Spleen (tissue), 13 donors: ENCODE measurements at places on chromosomes 3 and 15.
A peak's percentile ranks its signal among the peaks of the same experiment; 100 is the strongest.

DNA sequence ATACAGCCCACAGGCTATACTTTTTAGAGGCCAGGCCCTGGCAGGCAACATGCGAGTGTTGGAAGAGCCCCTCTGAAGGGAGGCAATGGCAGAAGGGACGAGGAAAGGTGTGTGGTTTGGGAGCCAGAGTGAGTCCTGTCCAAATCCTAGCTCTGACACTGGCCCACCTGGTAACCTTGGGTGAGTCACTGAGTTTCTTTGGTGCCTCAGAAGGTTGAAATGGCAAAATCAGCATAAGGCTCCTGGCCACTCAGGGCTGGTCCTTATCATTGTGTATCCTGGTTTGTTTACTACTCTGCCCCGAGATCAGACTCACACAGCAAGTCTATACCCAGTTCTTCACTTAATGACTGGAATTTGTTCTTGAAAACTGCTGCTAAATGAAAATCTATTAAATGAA, 71.4 kb upstream of the TLE3 start:
- DNase-seq, result no peak

- peak; percentile 40 for DNase-seq
These were observed 13.1 kb upstream of the CORO2B start for GRCh38 chr15:68565726-68566125.

GRCh38 chr15:80480909-80481308, 76.7 kb downstream of the ARNT2 start:
- no peak for DNase-seq

DNA sequence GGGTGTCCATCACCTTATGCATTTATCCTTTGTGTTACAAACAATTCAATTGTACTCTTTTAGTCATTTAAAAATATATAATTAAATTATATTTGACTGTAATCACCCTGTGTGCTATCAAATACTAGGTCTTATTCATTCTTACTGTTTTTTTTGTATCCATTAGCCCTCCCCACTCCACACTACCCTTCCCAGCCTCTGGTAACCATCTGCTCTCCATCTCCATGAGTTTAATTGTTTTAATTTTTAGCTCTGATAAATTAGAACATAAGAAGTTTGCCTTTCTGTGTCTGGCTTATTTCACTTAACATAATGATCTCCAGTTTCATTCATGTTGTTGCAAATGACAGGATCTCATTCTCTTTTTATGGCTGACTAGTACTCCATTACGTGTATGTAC, 16.8 kb downstream of the C3orf20 start:
- no peak for DNase-seq

- no peak for DNase-seq
These were observed 10.1 kb downstream of the SCN10A start for GRCh38 chr3:38805765-38806386.

GRCh38 chr15:49015896-49016295, 30.4 kb downstream of the SECISBP2L start:
- no peak for DNase-seq
